T follicular helper cell (primary cell): ENCODE measurements at places on chromosomes 16 and 17.

DNA sequence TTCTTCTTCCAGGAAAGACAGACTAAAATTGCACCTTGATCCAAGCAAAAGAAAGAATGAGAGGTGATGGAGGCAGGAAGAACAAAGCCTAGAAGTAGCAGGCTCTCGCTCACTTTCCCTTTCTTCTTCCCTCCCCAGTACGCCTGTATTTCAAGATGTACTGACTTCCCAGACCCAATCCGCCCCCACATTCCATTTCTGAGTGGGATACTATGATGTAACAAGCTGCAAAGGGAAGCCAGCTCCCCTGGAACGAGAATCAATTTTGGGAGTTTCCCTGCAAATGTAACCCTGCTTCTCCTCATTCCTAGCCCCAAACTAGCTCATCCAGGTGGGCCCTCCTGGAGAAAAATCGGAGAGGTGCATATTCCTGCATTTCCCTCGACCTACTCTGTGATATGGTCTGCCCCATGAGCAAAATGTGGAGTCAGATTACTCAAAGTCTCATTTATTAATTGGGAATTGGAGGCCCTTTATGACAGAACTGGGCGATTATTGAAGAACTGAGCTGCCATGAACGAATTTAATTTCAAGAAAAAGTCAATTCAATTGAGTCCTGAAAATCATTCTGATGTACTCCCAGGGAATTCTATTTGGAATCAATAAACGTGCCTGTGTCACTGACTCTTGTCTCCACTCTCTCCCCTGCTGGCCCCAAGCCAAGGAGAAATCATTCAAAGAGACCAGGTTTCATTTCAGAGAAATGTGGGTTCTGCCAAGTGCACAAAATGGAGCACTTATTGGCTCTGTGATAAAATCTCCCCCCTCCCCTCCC is 398.9 kb downstream of the SHISA9 start:
- no peak for DNase-seq

DNA sequence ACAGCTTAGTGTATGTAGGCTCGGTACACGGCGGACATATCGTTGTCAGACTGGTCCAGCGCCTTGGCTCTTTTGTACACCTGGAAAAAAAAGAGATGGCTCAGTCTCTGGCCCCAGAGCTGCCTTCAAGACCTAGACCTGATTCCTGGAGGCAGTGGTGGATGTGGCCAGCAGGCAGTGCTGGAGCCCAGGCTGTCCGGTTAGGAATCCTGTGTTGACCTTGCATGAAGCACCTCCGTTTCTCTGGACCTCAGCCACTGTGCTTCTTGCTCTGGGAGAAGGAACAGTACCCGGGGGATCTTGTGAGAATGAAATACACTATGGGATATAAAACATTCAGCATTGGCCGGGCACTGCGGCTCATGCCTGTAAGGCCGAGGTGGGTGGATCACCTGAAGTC is 2.8 kb upstream of the ROGDI start:
- DNase-seq: no peak

GRCh38 chr17:80308692-80309517 is 48.3 kb downstream of the RNF213 start:
- DNase-seq: no peak

DNA sequence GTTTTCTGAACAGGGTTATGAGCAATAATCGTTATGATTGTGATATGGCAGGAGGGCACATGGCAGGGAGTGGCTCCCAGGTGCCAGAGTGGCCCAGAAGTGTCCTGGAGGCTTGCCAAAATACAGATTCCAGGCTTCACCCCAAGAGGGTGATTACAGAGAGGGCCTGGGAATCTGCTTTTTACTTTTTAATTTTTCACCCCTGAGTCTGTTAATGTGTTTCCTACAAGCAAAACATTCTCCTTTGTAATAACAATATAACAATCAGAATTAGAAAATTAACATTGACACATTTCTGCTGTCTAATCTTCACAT is 212.4 kb downstream of the SNX29 start:
- no peak for DNase-seq

GRCh38 chr17:33258296-33258695 is 34.8 kb downstream of the ASIC2 start:
- no peak for DNase-seq

GRCh38 chr16:89573826-89574680 is 1.5 kb upstream of the CPNE7 start:
- DNase-seq: no peak

- DNase-seq: no peak
Measured at GRCh38 chr17:19449656-19450055, 38.6 kb downstream of the RNF112 start.
